ENCODE measurements at places on chromosomes 6 and 20.

- DNase-seq: no peak
Observed at GRCh38 chr6:14553515-14553914, 435.9 kb downstream of the CD83 start.

DNA sequence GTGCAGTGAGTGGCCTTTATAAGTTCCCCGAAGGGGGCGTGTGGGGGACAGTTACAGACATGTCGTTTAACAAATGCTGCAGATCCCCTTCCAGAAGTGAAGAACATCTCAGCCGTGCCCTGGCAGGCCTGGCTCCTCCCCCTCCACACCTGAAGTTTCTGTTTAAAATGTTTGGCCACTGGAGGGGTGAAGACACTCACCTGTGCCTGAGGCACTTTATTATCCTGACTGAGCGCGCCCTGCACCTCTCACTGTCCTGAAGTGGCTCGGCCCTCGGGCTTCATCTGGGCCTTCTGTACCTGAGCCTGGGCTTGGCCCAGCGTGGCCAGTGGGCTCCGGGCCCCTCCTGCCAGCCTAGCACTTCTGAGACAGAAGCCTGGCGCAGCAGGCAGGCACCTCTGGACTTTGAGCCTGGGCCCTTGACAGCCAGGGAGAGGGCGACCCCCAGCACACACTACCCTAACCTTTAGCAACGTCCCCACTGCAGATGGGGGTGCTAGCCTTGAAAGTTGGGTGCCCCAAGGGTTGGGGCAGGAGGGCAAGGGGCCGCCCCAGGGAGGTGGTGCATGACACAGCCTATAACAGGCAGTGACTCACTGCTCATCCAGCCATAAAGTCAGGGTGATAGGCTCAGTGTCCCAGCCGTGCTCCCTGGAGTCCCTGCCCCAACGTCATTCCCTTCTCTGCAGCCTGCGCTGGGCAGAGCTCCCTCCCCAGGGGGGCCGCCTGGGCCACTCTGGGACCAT, 13.6 kb upstream of the GATA5 start:
- DNase-seq: no peak

GRCh38 chr20:13995841-13996240, 525 bp downstream of the MACROD2 start:
- no peak for DNase-seq

GRCh38 chr20:33568378-33568777, 78.5 kb downstream of the CBFA2T2 start:
- no peak for DNase-seq

DNA sequence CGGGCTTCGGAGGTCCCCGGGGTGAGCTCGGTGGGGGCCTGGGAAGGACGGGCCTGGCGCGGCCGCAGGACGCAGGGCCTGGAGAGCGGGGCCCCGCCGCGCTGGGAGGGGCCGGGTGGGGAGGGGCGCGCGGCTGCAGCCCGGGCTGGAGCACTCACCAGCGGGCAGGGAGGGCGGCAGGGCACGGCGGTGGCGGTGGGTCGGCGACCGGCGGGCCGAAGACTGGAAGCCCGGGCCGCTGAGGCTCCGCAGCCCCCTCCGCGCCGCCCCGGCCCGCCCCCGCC, at the start of gene GATA5:
TSS of gene GATA5 (minus strand) at position 224 of the 284 bp plus-strand sequence. CDS start 474 bp downstream, outside the sequence.
- no peak for DNase-seq

- no peak for DNase-seq
Observed at GRCh38 chr6:31462026-31462963, 35.6 kb upstream of the MICB start.

- DNase-seq: no peak
Observed at GRCh38 chr6:6891949-6892461, 215.8 kb upstream of the RREB1 start.

- no peak for DNase-seq
Observed at GRCh38 chr6:106360989-106361430, 493 bp downstream of the CRYBG1 start.

- no peak for DNase-seq
Observed at GRCh38 chr6:56532766-56533551, 109.7 kb downstream of the DST start.

DNA sequence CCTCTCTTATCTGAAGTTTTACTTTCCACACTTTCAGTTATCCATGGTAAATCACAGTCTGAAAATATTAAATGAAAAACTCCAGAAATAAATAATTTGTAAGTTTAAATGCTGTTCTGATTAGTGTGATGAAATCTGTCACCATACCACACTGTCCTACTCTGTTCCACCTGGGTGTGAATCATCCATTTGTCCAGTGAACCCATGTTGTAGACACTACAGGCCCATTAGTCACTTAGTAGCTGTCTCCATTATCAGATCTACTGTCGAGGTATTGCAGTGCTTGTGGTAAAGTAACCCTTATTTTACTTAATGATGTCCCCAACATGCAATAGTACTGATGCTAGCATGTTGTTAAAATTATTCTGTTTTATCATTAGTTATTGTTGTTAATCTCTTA, 29.2 kb upstream of the MMS22L start:
- DNase-seq: no peak

DNA sequence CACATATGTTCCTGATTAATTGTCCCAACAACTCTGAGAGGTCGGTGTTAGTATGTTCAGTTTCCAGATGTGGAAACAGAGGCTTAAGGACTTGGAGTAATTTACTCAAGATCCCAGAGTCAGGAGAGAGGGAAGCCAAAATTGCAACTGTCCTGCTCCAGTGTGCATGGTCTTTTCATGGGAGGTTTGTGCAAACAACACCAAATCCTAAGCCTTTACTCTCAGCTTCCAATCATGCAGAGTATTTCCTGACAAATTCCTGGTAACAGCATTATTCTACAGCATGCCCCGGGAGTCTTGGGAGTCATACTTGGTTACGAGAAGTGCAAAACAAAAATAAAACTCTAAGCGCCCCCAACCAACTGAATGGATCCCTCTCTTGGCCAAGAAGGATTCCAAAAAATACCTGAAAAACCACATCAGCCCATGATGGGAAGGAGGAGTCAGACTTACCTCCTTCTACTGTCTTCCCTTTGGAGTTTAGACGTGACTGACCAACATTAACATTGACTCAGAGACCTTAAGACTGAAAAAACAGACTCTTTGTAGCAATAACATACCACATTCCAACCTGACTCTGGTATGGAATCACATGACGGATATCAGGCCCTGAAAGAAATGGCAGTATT, 30.8 kb upstream of the PPP1R3G start:
- no peak for DNase-seq

DNA sequence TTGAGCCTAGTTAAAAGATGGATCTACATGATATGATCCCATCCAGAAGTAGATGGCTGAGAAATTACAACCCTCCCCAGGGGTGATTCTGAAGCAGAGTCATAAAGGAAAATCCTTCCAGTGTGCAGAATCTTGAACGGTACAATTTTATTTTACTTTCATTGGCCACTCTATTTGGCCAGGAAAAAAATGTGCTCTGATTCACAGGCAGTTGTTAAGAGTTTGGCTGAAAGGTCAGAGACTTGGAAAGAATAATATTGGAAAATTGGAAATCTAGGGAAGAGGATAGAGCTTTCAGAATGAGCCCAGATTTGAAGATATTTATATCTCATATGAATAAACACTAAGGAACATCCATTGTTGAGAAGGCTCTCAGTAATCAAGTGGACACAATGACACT, 1299.3 kb upstream of the GJE1 start:
- no peak for DNase-seq

GRCh38 chr6:130912434-130912833, 85.2 kb downstream of the SMLR1 start:
- DNase-seq: no peak

GRCh38 chr6:14450578-14450977, 333.0 kb downstream of the CD83 start:
- no peak for DNase-seq

GRCh38 chr6:14095437-14095836, 22.1 kb upstream of the CD83 start:
- DNase-seq: no peak

DNA sequence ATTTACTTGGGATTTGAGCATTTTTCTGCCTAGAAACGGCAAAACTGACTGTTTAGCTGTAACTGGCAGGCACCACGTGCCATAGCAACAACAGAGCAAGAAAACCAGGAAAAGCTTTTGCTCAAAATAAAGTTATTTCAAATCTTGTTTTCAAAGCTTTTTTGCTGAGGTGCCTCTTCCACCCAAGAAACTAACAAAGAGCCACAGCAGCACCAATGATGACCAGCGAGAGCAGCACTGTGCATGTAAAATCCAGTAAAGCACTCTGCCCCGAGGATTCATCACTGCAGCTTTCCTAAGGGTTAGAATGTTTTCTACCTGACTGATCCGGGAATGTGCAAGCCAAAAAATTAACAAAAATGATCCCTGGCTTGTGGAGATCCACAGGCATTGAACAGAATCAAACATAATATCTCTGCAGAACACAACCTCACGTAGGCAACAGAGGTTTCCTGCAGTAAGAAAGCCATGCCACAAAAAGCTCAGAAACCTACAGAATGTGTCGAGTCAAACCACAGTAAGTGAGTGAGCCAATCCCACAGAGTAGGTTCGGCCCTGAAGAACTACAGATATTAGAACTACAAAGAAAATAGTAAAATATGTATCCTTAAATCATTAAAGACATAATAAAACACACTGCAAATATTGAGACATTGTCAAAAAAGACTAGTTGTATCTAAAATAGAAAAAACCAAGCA, 7.4 kb upstream of the ULBP3 start:
- DNase-seq: no peak

- DNase-seq: no peak
Observed at GRCh38 chr20:61299618-61300017, 47.6 kb downstream of the CDH4 start.

GRCh38 chr20:10558635-10559187, 115.1 kb downstream of the JAG1 start:
- peak; percentile 20 for DNase-seq

- no peak for DNase-seq
Observed at GRCh38 chr6:112562301-112563231, 215.4 kb downstream of the RFPL4B start.

DNA sequence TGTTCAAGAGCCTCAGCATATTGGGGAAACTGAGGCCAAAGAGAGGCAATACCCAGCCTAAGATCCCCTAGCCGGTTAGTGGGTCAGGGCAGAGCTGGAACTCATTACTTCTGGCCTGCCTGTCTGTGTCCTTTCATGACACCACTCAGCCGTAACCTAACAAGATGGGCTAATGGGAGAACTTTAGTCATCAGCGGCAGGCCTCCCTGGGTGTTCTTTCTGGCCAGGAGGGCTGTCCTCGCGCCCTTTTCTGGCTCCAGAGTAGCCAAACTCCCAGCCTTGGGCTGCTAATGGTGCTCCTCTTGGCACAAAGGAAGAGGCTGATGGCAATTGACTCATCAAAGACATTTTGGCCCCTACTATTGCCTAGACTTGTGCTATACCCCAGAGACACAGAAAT, 76.6 kb downstream of the NCR2 start:
- DNase-seq: no peak

DNA sequence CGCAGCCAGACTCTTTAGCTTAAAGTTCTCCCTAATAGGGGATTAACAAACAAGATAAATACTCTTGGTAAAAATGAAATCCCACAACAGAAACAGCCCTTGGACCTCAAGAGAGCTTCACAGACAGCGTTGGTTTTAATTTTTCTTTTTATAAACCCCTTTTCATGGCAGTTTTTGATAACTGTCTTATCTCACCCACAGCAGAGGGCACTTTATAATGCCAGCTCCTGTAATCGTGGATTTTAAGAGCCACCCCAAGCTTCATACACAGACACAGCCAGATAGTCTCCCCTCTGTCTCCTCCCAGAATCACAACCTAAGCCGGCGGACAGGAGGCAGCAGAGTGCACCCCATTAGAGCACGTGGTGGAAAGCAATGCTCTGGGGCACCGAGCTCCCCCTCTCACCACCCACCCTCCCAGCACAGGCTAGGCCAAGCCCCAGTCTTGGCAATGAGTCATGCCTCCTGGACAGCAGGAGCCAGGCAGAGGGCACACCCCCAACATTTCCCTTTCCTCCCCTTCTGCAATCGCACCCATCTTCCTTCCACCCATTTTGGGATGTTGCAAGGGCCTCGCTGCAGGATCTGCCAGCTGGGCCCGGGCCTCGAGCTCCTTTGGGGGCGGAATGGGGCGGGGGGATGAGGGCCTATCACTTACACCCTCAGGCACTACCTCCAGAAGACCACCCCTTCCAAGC, 2.4 kb downstream of the JAG1 start:
- no peak for DNase-seq

Data from activated T-cell treated with anti-CD3 and anti-CD28 coated beads for 24 hours (primary cell).